ENCODE measurements at places on chromosomes 16 and 17.

- DNase-seq: no peak
Observed at GRCh38 chr16:6576606-6577005, 756.0 kb upstream of the RBFOX1 start.

DNA sequence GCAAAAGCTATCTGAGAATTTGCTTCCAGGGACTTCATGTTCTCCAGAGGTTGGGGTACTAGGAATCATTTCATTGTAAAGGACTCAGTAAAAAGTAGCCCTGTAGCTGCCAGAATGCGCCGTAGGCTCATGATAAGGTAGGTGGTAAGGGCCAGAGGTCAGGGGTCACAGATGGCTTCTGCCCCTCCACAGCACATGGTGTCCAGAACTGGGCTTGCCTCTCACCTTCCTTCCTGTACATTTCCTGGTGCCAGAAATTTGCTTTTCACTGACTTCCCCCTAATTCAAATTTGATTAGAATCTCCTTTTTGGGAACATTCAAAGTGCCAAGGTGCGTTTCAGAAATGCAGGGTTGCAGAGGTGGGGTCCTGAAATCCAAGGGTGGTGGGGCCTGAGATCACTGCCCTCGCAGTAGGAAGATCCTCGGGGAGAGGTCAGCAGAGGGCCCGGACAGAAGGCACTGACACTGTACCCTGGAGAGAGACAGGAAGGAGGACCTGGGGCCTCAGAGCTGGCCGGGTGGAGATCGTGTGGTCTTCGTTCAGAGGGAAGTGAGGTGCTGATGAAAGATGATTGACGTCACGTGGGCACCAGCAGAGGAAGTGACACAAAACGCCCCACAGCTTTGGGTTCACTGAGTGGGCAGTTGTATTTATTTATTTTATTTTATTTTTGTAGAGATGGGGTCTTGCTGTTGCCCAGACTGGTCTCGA lies 25.5 kb upstream of the METRNL start:
- no peak for DNase-seq

- DNase-seq: no peak
Observed at GRCh38 chr16:53960954-53961616, 257.1 kb downstream of the FTO start.

DNA sequence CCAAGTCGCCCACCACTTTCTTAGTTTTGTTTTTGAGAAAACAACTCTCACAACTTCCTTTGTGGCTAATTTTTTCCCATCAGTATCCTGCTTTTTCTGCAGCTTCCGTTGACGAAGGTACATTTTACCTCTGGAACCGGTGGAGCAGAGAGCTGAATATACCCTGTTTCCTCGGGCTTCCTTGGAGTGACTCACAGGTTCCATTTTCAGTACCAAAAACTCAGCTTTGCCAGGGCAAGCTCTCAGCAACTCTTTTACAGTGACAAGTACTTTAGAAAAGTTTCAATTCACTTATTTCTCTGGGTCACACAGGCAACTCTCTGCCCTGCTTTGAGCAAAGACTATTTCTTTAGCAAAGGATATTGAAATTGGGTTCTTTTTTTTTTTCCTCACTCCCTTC lies 318.9 kb downstream of the SNX29 start:
- DNase-seq: no peak

GRCh38 chr16:66429290-66429962 lies 2.3 kb downstream of the BEAN1 start:
- DNase-seq: no peak

DNA sequence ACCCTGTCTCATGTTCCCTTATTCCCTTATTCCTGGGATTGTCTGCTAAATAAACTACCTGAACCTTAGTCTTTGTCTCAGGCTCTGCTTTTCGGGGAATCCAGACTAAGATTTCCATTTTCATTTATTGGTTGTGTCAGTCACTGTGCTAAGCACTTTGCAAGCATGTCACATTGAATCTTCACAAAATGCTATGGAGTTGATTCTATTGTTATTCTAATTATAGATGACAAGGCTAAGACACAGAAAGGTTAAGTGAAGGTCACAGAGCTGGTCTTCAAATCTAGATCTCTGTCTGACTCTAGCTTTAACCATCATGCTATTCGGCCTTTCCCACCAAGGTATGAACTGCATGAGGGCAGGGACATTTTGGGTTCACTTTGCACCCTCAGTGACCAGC lies 13.4 kb upstream of the CES5A start:
- no peak for DNase-seq

GRCh38 chr16:58882292-58882691 lies 148.2 kb upstream of the GOT2 start:
- DNase-seq: no peak

- no peak for DNase-seq
Observed at GRCh38 chr17:12554251-12554650, 111.4 kb upstream of the MYOCD start.

DNA sequence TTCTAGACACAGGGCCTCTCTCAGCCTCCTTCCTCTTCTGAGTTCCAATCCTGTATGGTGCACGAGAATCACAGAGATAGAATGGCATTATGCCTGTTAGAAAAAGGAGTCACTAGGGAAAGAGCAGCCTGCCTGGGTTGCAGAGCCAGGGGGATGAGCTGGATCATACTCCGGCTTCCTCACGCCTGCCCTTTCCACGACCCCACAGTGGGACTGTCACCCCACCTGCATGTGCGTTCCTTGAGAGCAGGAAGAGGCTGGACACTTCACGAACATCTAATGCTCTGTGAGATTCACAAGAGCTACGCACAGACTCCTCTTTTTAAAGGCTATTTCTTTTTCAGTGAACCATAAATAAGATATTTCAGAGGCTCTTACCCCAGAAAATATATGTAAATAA lies 54.8 kb downstream of the N4BP1 start:
- no peak for DNase-seq

- no peak for DNase-seq
Observed at GRCh38 chr16:86048882-86049585, 150.1 kb downstream of the IRF8 start.

GRCh38 chr16:79218351-79218750 lies 382.2 kb downstream of the MAF start:
- DNase-seq: no peak

DNA sequence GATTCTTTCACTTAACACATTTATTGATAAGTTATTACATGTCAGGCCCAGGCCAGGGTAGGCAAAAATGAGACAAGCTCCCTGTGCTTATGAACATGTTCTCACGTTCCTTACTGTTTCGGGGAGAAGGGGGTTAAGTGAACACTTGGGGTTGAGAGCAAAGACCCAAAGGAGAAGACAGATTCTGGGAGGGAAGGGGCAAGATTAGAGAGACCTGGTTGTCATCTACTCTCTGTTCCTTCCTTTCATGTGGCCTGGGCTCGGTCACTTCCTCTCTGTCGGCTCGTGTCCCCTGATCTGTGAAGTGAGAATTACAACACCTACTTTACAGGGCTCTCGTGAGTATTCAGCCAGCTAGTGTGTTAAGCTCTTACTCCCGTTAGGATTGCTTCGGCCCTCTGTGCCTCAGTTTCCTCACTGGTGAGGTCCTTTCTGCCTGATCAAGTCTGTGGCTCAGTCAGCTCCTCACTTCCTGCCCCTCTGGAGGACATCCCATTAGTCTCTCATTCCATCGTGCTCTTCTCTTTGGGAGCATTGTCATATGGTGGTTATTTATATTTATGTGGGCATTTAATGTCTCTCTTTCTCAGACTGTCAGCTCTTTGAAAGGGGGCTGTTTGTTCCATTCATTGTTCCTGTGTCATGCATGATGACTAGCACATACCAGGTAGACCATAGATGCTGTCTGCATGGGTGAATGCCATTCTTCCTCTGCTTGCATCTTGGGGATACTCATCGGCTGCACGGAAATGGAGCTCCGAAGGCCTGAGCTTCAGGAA lies 38.9 kb downstream of the PLCG2 start:
- DNase-seq: no peak

DNA sequence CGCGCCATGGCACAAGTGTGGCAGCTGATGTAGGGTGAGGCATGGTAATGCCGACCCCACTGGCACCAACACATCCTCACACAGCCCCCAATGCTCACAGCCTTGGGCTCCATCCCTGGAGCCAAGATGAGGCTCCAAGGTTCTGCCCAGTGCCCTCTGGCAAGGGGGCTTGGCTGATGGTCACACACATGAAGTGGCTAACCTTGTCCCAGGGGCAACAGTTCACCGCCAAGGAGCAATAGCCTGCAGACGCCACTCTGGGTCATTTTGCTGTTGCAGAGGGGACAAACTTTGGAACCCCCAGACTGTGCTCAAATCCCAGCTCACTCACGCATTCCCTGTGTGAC lies 26.8 kb downstream of the TNFRSF13B start:
- no peak for DNase-seq

DNA sequence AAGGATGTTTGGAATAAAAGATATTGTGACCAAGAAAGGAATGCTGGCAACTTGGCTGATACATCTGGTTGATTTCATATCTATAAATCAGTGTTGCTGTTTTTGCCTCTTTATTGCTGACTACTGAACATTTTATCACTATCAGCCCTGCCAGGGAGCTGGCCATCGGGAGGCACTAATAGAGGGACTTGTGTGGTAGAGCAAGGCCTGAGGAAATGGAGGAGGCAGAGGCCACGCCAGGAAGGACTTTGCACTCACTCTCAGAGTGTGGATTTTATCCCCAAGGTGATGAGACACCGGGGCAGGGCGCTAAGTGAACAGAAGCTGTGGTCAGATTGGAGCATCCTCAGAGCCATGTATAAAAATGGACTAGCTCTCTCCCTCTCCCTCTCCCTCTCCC lies 9.3 kb upstream of the CYB561 start:
- no peak for DNase-seq

- DNase-seq: no peak
Observed at GRCh38 chr17:42850954-42851353, at the start of gene AOC3. TSS of gene AOC3 (plus strand) at chr17:42851199. CDS start at chr17:42851344, 145 bp downstream.

- DNase-seq: no peak
Observed at GRCh38 chr17:28368915-28369683, 1.0 kb downstream of the VTN start.

DNA sequence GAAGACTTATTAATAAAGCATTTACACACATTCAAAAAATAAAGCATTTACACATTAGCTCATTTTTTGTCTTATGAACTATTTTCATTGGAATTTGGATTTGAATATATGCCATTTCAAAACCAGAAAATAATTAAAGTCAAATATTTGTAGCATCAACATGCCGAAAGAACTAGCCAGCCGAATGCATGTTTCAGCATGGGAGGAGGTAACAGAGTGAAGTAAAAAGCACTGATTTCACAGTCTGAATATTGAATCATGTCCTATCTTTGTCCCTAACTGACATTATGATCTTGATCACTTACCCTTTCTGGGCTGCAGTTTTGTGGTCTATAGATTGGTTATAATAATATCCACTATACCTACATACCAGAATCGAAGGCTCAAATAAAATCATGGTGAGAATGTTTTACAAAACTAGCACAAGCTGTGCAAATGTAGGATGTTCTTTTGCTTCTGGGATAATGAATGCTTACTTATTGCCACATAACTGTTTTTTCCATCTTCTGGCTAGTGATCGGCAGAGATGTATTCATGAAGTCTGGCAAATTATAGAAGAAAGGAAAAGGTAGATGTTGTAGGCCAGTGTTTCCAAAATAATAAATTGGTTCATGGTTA lies 84.7 kb downstream of the TUBD1 start:
- DNase-seq: no peak

GRCh38 chr16:48235058-48235555 lies 9.0 kb upstream of the LONP2 start:
- DNase-seq: no peak

- DNase-seq: no peak
Observed at GRCh38 chr17:15431766-15432165, 35.7 kb downstream of the CDRT4 start.

DNA sequence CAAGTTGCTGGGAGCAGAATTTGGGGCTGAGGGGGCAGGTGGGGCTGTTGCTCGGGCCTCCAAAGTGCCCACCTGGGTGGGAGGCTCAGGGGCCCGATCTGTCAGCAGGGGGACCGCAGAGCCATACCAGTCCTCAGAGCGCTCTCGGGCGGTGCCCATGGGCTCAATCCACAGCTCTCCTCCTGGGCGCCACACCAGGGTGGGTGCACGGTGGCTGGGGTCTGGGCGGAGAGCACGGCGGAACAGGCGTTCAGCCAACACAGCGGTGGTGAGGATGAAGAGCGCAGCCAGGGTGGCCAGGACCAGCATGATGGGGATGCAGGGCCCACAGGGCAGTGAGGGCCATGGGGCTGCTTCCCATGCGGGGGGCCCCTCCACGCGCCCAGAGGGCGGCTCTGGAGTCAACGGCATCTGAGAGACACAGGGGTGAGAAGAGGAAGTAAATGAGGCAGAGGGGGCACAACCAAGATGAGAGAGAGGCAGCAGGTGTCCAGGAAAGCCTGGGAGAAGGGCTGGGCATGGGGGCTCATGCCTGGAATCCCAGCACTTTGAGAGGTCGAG lies 1.2 kb downstream of the C16orf54 start:
- DNase-seq: no peak

DNA sequence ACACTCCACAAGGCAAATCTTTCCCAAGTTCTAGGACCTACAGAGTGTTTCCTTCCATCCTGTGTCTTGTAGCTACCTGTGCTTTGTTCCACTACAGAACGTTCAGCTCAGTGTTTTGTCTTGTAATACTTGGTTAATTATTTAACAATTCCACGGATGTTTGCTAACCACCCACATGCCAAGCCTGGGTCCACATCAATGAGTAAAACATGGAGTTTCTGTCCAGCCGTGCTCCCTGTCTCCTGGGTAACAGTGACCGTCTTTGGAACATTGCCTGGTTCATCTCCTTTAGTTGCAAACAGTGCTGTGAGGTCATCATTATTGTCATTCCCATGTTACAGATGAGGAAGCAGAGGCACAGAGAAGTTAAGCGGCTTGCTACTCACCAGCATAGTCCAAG lies 41.3 kb downstream of the IRF8 start:
- DNase-seq: peak; percentile 66

GRCh38 chr16:72109300-72109699 lies 15.7 kb downstream of the DHX38 start:
- no peak for DNase-seq

DNA sequence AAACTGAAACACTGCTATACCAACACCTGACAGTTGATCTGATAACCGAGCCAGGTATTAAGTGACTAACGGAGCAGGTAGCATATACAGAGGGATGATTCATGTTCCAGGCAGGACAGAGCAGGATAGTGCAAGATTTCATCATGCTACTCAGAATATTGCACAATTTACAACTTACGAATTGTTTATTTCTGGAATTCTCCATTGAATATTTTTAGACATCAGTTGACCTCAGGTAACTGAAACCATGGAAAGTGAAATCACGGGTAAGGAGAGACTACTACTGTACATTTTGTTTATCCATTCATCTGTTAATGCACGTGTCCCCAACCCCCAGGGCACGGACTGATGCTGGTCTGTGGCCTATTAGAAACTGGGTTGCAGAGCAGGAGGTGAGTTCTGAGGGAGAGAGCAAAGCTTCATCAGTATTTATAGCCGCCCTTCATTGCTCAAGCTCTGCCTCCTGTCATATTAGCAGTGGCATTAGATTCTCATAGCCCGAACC lies 14.5 kb upstream of the PPM1E start:
- DNase-seq: no peak

Measured in RCC 7860 (cell line).